Myocyte (in vitro differentiated cells): ENCODE measurements at places on chromosomes 4 and X. TPM values are rescaled to one million over a fixed set of nuclear protein-coding genes. Genes with fewer than 3 reads are reported as not detected.

SATL1 gene
- total RNA-seq = not detected in 2 replicates

- DNase-seq = no peak
Measured at GRCh38 chr4:48047421-48047844, 30.9 kb downstream of the NIPAL1 start.

- peak; percentile 46 for DNase-seq
Measured at GRCh38 chr4:76772498-76773106, 125.3 kb downstream of the SOWAHB start.

DNA sequence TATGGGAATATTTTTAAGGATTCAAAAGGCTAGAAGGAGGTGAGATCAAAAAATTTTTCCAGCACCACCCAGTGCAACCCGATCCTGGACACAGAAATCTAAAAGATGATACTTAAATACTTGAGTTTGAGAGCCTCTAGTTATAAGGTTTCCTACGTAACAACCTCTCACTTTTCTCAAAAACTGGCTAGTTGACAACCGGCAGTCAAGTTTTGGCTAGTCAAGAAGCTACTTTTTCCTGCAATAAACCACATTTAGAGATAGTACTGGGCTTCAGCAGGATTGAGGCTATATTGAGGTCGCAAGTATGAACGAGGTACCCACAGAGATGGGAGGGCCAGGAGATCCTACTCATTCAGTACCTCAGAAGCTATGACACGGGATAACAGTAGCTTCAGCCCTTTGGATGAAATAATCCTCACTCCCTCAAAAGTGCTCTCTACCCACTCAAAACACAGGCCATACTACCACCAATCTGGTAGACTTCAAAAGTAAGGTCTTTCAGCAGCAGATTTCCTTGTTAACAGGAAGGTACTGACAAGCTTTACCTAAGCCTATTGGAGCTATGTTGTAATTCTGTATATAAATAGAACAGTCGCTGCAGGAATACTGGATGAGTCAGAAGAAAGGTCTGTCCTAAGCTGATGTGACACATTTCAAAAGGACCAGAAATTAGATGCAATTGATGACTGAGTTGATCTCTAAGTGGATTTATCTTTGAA, 1.5 kb upstream of the TSPAN5 start:
- peak; percentile 50 for DNase-seq

DNA sequence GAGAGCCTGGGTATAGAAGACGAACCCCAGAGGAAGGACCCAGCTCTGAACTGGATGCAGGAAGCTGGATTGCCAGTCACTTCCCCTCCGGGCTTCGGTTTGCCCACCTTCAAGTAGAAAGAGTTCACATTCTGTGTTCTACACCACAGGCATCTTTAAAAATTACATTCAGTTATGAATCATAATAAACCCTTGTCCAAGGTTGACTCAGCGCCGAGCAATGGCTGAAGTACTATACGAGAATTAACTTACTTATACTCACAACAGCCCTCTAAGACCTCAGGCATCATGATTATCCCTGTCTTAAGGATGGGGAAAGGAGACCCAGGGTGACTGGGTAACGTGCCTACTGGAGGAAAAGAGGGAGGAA, 72.5 kb downstream of the EVC2 start:
- peak; percentile 56 for DNase-seq

FDCSP gene
- not detected in 2 replicates for total RNA-seq

- DNase-seq = no peak
Measured at GRCh38 chrX:41963348-41963747, 40.0 kb upstream of the CASK start.

- no peak for DNase-seq
Measured at GRCh38 chrX:134324359-134324758, 87.4 kb downstream of the CCDC160 start.

LRCH2 gene
- total RNA-seq = not detected in 2 replicates

STK26 gene
- total RNA-seq = 4.0 and 6.1 TPM in 2 replicates

DNA sequence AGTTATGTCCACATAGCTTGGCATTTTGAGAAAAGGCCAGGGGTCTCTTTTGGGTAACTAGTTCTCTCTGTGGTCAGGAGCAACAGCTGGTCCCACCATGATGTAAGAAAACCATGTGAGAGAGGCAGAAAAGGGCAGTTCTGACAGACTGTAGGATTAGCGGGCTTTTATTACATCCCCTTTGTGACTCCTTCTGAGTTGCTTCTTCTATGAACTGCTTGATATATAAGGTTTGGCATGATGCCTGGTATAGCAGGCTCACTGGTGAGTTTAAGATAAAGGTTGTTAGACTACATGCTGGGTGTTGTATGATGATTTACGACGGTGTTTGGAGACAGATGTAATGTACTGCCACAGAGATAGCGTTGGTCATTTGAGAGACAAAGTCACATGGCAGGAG, 2308.1 kb upstream of the AGA start:
- DNase-seq = no peak

WDFY3 gene
- total RNA-seq = 46.3 and 69.6 TPM in 2 replicates

DNA sequence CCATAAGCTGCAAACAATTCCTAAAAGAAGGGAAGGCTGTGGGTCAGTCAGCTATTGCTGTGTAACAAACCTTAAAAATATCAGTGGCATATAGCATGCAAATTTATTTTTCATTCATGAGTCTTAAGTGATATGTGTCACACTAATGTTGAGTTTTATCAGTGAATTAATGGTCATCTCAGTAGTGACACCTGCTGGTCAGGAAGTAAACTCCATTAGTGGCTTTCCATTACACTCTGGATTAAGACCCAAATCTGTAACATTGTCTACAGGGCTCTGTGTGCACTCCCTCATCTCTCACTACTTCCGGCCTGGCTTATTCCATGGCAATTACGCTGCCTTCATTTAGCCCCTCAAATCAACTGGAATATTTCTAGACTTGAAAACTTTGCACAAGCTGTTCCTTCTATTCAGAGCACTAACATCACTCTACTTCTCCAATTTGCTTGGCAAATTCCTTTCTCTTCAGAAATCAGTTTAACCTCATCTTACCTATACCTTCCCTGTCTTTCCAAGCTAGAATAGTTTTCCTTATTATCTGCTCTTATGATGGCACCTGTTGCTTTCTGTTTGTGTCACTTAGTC, 217.3 kb upstream of the TAPT1 start:
- peak; percentile 36 for DNase-seq

PGAM4 gene
- not detected in 2 replicates for total RNA-seq

- no peak for DNase-seq
Measured at GRCh38 chrX:25108481-25108880, 92.7 kb upstream of the ARX start.

CTAG1A gene
- not detected in 2 replicates for total RNA-seq

- peak; percentile 67 for DNase-seq
Measured at GRCh38 chr4:184168406-184169019, 49.2 kb downstream of the ENPP6 start.

GRCh38 chr4:54548098-54548620, 109.6 kb upstream of the KIT start:
- DNase-seq = no peak

TLL1 gene
- total RNA-seq = not detected in 2 replicates

GRCh38 chrX:139287155-139287924, 243.2 kb upstream of the F9 start:
- DNase-seq = no peak

DNA sequence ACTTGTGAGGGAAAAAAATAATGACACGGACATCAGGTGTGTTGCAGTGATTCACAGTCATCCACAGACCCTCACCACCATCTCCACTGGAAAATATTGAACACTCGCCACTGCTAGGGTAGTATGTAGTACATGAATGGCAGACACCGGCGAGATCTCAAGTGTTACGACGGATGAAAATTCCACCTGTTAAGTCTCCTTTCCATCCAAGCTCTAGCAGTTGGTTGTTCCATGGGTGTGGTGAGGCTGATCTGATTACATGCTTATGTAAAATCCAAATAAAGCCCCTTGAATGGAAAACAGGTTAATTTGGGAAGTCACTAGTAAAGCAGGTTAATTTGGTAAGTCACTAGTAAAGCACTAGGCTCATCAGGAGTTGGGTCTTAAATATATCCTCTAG, 1.1 kb upstream of the ARMCX4 start:
- DNase-seq = peak; percentile 48

GPAT3 gene
- 13.0 and 15.2 TPM in 2 replicates for total RNA-seq

- DNase-seq = peak; percentile 65
Measured at GRCh38 chr4:172996571-172997216, 171.9 kb upstream of the GALNT7 start.

ADGRA3 gene
- total RNA-seq = 40.8 and 53.2 TPM in 2 replicates

HS6ST2 gene
- total RNA-seq = 0.32 TPM in 1 of 2 replicates, not detected in the other

FHIP1A gene
- total RNA-seq = 1.2 and 9.9 TPM in 2 replicates

MAGEB2 gene
- not detected in 2 replicates for total RNA-seq

DNA sequence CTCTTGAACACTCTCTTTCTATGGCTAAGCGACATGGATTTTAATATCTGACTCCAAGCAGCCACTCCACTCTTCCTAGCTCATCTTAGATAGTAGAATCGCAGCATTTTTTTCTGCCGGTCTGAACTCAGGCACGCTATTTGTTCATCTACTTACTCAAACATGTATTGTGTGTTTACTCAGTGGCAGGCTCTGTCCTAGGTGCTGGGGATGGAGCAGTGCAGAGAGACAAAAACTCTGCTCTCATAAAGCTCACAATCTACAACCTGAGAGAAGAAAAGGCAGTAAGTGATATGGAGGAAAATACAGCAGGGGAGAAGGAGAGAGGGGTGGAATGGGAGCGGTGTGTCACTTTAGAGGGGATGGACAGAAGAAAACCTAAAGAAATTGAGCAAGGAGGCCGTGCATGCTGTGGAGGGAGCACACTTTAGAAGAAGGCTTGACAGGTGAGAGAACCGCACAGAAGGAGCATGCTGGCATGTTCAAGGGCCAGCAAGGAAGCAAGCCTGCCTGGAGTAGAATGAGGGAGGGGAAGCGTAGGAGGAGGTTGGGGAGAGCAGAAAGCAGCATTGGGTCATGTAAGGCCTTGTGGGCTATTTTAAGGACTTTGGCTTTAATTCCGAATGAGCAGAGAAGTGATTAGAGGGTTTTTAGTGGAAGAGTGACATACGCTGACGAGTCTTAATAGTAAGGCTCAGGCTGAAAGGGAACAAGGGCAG, 132.0 kb downstream of the ANK2 start:
- no peak for DNase-seq

DNA sequence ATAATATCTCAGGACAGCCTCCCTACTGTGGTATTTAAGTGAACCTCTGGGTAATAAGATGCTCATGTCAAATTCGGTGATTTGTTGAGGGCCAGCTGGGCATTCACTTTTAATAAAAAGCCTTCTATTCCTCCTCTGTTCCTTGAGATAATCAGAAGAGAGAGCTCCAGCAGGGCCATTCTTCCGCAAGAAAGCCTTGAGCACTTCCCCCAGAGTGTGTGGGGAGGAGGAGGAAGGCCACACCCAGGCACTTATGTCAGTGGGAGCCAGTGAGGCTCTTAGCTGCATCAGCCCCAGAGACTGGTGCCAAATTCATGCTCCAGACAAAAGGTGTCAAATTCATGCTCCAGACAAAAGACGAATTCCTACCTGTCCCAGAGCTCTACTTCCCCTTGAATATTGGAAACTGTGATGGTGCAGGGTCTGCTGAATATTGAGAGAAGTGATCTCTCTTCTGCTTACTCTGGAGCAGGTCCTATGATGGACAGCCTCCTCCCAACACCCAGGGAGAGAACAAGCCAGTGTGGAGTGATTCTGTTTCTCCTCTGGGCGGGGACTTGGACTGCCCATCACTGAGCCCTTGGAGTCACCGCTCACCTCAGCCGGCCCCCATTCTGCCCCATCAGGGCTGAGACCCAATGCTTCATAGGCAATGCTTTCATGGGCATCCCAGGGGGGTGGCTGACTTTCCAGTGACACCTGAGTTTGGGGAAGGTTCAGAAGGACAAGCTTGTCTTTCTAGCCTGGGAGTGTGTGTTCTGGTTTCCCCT, 68.1 kb downstream of the FHDC1 start:
- DNase-seq = no peak

NCAPG gene
- total RNA-seq = 1.5 and 1.8 TPM in 2 replicates

IL13RA1 gene
- total RNA-seq = 45.3 and 49.7 TPM in 2 replicates

- DNase-seq = no peak
Measured at GRCh38 chr4:139025841-139026240, 10.3 kb downstream of the NOCT start.

DNA sequence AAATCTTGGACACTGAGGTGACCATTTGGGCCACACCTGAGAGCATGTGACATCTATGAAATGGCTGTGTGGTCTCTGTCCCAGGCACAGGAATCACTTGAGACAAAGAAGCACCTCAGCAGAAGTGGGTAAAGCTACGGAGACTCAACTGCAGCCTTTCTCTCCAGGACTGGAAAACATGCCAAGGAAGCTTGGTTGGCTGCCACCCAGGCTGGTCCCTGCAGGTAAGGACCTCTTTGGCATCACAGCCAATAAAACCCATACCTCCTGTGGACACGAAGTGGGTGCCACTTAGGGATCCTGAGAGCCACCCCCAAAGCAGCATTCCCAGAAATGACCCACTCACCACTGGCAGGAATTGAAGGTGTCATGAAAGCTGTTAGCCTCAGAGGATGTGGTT, 74.6 kb downstream of the LEF1 start:
- no peak for DNase-seq

DNA sequence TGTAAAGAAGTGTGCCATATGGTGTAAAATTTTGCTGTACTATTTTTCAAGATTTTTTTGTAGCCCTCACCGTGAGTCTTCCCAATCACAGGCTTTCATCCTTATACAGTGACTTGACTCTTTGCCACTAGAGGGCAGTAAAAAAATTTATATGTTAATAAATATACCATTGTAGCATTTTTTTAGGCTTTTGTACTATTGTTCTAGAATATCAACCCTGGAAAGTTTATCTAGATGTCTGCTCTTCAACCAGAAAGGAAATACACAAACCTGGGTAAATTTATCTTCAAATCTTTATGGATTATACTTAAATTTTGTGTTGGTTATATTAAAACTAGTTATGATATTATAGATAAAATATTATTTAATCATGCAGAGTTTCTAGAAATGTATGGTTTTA, 235.3 kb downstream of the TENM3 start:
- DNase-seq = peak; percentile 47

GRCh38 chr4:25938787-25939186, 24.8 kb downstream of the SMIM20 start:
- DNase-seq = peak; percentile 84

- no peak for DNase-seq
Measured at GRCh38 chr4:139084804-139085093, 69.2 kb downstream of the NOCT start.

ART3 gene
- total RNA-seq = not detected in 2 replicates

DNA sequence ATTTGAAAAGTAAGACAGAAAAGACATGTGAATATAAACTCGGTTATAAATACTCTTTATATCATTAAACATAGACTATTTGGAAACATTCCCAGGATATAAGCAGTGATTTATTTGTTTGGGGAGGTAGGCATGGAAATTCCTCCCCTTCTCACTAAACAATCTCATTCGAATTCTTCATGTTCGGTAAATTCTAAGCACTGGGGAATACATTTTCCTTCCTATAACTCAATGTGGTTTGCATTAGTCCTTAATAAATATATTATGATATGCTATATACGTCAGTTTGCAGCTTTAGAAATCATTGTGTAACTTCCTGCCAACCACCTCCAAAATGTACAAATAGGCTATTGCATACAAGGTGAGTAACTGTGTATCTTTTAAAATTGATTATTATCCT, 99.6 kb downstream of the UGT8 start:
- DNase-seq = no peak

YIPF7 gene
- 4.9 and 5.8 TPM in 2 replicates for total RNA-seq

- peak; percentile 95 for DNase-seq
Measured at GRCh38 chrX:5051831-5052491, 1176.7 kb downstream of the NLGN4X start.

AFM gene
- total RNA-seq = not detected in 2 replicates
